CD4-positive, alpha-beta T cell treated with Interleukin-6 at 100 ng/mL for 8 hours (primary cell): ENCODE measurements at places on chromosomes 1 and 21.
A peak's percentile ranks its signal among the peaks of the same experiment; 100 is the strongest.

DNA sequence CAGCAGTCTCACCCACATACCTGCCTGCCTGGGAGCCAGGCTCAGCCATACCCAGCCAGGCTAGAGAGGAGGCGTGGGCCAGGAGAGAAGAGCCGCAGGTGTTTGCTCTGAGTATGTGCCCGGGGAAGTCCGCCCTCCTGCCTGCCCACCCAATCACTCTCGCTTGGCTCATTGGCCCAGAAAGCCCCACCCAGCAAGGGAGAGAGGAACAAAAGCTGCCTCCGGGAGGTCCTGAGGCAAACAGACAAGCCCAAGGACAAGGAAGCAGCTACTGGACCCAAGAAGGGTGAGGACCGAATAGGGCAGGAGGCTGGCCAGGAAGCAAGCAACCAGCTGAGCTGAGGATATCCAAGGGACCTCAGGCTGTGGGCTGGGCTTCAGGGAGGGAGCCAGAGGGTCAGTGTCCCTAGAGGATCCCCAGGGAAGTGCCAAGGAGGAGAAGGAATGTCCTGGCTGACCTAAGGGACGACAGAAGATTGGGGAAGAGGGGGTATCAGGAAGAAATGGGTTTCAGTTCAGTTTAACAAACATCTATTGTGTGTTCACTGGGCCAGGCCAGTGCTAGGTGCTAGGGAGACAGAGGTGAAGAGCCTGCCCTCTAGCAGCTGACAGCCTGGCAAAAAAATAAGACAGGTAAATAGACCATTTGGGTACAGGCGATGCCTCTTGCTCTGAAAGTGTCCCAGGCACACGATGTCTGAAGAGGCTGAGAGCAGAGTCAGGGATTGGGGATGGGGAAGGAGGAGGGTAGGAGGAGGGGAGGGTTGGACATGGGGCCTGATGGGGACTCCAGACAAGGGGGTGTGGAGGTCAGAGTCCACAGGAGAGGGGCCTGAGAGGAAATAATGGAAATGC is at the start of gene GJB4:
GJB4 (plus strand) TSS at position 238 of the 855 bp plus-strand sequence. CDS start 1,515 bp downstream, outside the sequence.
- DNase-seq: no peak

DNA sequence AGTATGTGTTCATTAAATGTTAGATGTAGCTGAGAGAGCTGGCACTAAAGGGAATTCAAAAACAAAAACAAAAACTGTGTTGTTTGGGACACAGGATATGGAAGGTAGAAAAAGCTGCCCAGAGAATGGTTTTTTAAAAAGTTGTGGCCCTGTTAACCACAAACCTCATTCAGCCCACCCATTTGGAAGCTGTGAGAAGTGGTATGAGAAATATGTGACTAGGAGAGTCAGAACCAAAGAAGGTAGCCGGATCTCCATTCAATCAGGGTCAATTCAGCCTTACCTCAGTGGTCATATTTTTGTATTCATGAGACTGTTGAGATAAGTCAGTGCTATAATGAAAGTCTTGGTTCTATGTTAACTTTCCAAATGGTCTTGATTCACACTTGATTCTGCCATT is 29.8 kb upstream of the CACYBP start:
- no peak for DNase-seq

- no peak for DNase-seq
Measured at GRCh38 chr21:26715116-26715515, 130.1 kb downstream of the ADAMTS1 start.

GRCh38 chr21:28282833-28283232 is 709.8 kb downstream of the LTN1 start:
- DNase-seq: no peak

- no peak for DNase-seq
Measured at GRCh38 chr1:224114787-224115175, 870 bp downstream of the FBXO28 start.

DNA sequence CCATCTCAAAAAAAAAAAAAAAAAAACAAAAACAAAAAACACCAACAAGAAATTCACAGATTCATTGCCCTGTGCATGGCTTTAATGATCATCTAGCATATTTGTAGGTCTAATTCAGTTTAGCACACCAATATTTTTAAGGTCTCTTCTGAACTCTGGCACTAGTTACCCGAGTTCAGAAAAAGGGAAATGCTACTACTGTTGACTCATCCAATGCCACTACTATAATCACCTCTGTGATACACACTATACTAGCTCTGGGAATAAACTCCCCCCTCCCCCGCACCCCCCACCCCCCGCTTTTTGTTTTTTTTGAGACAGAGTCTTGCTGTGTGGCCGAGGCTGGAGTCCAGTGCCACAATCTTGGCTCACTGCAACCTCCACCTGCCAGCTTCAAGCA is 55.6 kb downstream of the FBXO42 start:
- DNase-seq: no peak

GRCh38 chr1:34331020-34331926 is 154.6 kb downstream of the C1orf94 start:
- DNase-seq: no peak

- DNase-seq: no peak
Measured at GRCh38 chr1:77051425-77051824, 167.8 kb downstream of the PIGK start.

- no peak for DNase-seq
Measured at GRCh38 chr1:118093017-118093416, 92.0 kb downstream of the SPAG17 start.

DNA sequence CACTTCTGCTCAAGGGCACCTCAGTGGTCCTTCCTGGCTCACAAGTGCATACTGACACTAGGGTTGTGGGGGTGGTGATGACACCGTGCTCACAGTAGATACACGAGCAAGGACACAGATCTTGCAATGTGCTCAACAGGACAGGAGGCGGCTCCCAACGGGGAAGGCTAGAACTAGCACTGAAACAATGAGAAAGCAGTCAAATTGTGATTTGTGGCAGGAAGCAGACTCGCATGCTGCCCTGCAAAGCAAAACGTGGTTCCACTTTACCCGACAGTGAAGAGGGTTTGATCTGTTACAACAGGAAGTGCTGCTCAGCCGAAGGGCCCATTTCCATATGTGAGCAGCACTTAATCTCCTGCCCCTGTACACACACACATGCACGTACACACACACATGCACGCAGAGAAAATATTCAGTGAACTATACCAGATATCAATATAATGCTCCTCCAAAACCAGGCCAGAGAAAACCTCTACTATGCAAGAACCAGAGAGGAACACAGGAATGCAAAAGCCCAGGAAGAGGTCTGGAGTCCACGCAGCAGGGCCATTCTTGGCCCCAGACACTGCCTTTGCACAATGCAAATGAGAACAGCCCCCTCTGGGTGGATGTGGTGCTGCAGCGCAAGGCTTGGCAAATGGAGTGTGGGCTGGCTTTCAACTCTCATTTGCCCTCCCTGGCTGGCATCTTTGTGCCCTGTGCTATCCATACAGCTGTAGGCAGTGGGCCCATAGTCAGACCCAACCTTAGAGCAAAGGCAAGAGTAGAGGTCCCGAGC is 47.1 kb downstream of the KANK4 start:
- DNase-seq: peak; percentile 69

GRCh38 chr1:100512803-100513352 is 25.1 kb upstream of the GPR88 start:
- DNase-seq: no peak

- no peak for DNase-seq
Measured at GRCh38 chr1:96538111-96538641, 183.4 kb upstream of the PTBP2 start.

- DNase-seq: no peak
Measured at GRCh38 chr1:182599339-182599738, 4.8 kb downstream of the RGS16 start.

GRCh38 chr1:92853299-92853698 is 21.5 kb downstream of the RPL5 start:
- DNase-seq: no peak

GRCh38 chr1:15945832-15946448 is 30.0 kb downstream of the ZBTB17 start:
- no peak for DNase-seq

DNA sequence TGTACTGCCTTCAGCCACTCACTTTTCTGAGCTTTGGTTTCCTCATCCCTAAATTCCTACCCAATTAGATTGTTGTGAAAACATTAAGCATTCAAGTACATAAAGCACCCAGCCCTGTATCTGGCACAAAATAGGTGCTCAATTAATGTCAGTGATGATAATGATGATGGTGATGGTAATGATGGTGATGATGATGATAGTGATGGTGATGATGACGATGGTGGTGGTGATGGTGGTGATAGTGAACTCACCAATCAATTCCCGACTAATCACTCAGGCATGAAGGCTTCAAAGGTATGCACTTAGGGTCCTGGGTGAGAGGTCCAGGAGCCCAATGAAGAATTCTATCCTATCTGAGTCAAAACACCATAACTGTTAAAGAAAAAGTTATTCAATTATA is 383.5 kb downstream of the MATN1 start:
- DNase-seq: no peak

DNA sequence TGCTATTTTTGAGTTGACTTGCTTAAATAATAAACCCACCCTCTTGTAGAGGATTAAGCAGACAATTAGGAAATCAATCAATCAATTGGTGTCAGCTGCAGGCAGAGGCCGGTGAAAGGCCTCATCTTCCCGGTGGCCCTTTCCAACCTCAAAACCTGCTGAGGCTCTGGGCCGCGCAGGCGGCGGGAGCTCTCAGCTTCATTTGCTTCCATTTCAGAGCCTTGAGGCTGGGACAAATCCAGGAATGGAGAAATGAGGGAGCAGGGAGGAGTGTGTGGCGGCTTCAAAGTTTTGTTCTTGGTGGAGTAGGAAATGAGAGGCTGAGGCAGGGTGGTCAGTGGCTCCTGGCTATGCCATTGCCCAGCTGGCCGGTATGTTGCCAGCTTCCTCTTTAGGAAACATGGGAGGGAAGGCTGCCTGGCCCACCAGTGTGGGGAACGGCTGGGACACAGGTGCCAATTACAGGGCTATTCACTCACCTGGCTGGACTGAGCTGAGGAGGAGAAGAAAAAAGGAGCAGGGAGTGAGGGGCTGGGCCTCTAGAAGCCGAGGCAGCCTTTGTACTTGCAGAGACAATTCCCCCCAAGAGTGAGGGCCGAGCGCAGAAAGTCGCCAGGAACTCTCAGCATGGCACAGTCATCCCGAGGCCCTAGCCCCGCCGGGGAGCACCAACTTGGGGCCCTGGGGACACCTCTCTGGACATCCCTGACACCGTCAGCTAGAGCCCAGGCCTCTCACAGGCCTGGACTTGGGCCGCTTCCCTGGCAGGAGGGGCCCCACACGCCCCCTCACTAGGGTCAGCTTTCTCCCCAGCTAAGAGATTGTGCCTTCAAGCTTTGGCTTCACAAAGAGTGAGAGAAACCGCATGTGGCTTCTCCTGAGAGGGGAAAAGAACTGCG is 4.4 kb downstream of the POU3F1 start:
- no peak for DNase-seq

DNA sequence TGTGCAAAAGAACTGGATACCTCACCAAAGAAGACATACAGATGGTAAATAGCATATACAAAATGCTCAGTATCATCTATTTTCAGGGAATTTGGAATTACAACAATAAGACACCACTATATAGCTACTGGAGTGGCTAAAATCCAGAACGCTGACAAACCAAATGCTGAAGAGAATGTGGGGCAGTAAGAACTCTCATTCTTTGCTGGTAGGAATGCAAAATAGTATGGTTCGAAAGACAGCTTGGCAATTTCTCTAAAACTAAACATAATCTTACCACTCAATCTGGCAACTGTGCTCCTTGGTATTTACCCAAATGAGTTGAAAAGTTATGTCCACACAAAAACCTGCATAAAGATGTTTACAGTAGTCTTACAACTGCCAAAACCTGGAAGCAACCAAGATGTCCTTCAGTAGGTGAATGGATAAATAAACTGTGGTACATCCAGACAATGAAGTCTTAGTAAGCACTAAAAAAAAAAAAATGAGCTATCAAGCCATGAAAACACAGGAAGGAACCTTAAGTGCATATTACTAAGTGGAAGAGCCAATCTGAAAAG is 26.5 kb downstream of the TARBP1 start:
- no peak for DNase-seq

DNA sequence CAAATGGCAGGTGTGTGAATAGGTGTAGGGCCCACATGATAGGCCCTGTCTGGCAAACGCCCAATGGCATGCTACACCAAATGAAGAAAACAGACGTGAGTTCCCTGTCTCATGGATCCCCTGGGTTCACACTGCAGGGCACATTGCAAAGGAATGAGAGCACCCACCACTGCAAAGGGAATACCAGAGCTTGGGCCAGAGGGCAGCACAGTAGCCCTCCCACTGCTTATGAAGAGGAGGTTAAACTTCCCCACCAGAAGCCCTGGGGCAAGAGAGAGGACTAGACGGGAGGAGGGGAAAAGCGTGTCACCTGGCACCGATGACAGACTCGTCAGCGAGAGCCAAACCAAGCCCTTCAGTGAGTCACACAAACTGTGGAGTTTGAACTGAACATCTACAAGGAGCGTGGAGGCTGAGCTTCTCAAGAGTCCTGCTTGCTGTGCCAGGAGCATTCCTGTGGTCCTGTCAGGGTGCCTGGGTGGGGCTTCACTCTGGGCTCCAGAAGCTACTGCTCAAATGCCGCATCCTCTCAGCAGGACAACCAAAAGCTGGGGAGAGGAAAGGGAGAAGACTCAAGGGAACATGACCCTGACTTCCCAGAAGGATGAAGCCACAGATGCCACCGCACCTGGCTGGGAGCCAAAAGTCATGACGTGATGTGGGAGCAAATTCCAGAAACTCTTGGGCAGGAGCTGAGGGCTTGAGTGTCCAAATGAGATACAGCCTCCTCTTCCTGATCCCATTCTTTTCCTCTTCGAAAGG is 61.1 kb downstream of the TOMM20 start:
- DNase-seq: no peak

DNA sequence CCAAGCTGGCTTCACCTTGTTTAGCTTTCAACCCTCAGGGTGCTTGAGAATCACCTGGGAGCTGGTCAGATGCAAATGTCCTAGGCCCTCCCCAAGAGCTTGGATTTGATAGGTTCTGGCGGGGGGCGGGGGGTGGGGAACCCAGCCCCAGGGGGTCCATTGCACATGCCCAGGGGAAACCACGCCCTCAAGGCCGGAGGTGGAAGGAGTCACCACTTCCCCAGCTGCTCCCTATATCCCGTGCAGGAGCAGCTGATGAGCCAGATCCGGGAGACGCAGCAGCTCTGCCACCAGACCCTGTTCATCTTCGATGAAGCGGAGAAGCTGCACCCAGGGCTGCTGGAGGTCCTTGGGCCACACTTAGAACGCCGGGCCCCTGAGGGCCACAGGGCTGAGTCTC is 5.8 kb downstream of the TOR3A start:
- no peak for DNase-seq

GRCh38 chr1:234611847-234612351 is 1.9 kb upstream of the IRF2BP2 start:
- DNase-seq: no peak

GRCh38 chr1:14759843-14760242 is 161.4 kb downstream of the KAZN start:
- DNase-seq: no peak

DNA sequence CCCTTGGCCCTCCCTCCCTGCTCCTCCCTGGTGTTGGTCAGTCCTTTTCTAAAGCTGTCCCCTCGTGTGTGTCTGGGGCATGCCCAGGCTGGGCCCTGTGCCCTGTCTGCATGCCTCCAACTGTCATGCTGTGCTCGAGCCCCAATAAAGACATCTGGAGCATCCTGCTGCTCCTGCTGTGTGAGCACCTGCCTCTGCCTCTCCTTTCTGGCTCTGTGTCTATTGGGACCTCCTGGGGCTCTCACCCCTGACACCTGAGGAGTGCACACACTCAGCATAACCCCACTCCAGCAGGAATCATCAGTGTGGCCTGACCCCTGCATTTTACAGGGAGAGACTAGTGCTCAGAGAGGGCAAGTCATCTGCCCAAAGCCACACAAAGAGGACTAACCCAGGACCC is 23.7 kb downstream of the KCNC4 start:
- DNase-seq: no peak

GRCh38 chr21:25967901-25968438 is 202.6 kb downstream of the APP start:
- no peak for DNase-seq

GRCh38 chr1:176193663-176194062 is 13.4 kb downstream of the COP1 start:
- DNase-seq: no peak
